Osteoblast (primary cell): ENCODE measurements at places on chromosomes 11 and 22.

GRCh38 chr11:57482782-57483561 lies 22.6 kb downstream of the RTN4RL2 start:
- peak; percentile 96 for DNase-seq

DNA sequence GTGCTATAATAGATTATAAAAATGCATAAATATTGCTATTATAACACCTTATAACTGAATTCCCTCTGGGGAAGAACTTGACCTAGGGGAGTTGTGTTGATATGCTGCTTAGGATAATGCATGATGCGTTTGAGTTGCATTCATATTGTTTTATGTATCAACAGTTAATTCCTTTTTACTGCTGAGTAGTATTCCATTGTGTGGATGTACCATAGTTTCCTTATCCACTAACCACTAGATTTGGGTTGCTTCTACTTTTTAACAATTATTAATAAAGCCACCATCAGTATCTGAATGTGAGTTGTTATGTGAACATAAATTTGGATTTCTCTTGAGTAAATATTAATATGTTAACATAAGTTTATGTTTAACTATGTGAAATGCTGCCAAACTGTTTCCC lies 19.7 kb upstream of the LRRC4C start:
- no peak for DNase-seq

DNA sequence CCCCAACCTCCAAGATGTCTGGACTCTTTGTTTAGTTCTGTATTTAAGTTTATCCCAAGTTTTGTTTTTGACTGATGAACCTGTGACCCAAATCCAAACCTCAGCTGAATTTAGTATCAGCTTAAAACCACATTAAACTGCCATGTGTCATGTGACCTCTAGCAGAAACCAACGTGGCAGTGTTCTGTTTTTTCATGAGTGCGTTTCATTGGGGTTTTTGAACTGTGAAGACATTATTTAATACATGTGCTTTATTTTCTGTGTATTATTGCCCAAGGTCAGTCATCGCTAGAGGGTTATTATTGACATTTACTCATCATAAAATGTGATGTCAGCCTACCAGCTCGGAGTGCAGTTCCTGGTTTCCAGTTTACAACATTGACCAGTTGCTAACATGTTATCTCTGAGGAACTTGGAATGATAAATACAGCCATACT lies 1.8 kb downstream of the TLCD5 start:
- DNase-seq = peak; percentile 72

DNA sequence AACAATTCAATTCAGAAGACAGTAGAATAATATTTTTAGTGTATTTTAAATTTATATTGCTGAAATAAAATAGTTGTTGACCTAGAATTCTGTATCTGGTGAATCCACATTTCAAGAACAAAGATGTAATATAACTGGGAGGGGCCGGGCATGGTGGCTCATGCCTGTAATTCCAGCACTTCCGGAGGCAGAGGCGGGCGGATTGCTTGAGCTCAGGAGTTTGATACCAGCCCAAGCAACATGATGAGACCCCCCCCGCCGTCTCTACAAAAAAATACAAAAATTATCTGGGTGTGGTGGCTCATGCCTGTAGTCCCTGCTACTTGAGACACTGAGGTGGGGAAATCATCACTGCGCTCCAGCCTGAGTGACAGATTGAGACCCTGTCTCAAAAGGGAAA lies 72.6 kb downstream of the CD82 start:
- DNase-seq = no peak

GRCh38 chr11:32421992-32422391 lies 13.3 kb downstream of the WT1 start:
- DNase-seq = no peak

DNA sequence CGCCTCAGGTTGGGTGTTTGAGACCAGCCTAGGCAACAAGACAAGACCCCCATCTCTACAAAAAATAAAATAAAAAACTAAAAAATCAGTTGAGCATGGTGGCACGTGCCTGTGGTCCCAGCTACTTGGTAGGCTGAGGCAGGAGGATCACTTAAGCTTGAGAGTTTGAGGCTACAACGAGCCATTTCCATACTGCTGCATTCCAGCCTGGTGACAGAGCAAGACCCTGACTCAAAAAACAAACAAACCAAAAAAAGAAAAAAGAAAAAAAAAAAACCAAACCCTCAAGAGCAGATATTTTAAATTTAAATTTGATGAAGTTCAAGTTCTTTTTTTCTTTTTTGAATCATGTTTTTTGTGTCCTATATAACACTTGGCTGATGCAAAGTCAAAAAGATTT lies 7.2 kb upstream of the CCDC83 start:
- DNase-seq = no peak

GRCh38 chr11:103297900-103298299 lies 188.7 kb downstream of the DYNC2H1 start:
- no peak for DNase-seq

GRCh38 chr22:19175602-19176174 lies 2.8 kb downstream of the SLC25A1 start:
- DNase-seq = peak; percentile 25

GRCh38 chr11:117273550-117274289 lies 17.4 kb upstream of the BACE1-AS start:
- DNase-seq = peak; percentile 84

GRCh38 chr11:65246506-65246905 lies 15.3 kb upstream of the POLA2 start:
- DNase-seq = no peak

DNA sequence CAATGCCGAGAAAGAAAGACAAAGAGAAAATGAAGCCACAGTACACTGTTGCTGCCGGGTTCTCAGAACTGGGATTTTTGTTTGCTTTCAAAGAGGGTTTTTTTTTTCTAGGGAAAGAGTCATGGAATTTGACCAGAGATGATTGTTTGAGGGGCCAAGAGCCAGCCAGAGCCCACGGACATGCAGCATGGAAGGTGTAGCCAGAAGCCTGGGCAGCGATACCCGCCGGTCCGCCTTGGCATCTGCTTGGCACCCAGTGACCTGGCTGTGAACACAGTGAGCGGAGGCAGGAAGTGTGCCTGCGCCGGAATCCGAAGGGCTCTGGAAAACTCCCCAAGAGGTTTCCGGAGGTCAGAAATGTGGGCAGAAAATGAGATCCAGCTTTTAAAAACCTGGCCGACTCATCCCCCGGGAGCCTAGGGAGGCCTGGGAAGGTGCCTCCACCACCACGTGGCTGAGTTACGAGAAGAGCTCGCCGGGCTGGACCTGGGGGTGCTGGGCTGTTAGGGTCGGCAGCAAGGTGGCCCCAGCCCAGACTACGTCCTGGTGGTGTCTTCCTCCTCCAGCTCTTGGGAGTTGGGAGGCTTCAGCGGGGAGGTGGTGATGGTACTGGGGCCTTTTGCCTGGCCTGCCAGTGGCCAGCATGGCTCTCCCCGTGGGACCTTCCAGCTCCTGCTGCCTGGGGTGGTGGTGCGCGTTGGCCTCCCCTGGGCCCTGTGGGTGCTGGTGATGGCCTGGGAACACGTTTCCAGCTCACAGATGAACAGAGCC lies 61.6 kb upstream of the PPARA start:
- DNase-seq = peak; percentile 91

DNA sequence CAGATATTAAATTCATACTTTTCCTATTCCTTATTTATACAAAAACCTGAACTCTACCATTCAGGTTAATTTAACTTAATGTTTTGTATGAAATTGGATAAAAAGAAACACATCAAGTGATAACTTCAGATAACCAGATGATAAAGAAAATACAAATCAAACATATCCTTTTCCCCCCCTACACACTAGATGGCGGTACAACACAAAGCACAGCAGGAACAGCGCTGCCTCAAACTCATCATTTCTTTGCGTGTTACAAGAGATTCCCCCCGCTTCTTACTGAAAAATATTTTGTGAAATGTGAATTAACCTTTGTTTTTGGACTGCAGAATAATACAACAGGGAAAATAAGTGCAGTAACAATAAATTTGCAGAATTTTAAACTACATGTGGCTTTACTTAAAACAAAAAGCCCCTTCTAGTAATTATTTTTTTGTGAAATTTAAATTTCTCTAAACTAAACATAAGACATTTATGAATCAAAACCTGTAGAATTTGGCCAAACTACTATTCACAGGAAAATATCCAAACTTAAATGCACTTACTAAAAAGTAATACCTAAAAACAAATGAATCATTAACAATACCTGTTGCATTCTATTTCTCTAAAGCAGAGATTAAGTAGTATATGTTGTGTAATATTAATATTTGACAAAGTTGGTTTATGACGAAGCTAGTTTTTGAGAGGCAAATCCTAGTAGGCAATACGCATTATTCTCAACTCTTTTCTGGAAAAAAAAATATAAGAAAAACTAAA lies 74.4 kb downstream of the ARHGAP32 start:
- no peak for DNase-seq

- DNase-seq = peak; percentile 80
These were observed 31.6 kb upstream of the MYH9 start for GRCh38 chr22:36419177-36419911.

DNA sequence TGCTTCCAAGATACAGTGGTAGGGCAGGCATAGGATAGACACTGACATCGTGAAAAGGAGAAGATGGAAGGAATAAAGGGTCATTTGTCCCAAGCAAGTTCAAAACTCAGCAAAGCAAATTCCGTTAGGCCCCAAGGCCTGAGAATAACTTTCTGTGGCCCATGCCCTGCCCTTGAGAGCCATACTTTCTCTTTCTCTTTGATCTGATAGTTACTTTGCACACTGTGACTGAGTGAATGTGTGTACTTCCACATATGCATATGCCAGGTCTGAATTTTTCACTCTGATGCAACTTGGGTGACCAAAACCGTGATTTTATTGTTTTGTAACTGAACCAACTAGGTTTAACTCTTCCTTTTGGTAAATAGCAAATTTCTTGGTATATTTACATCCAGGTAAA lies 371.5 kb downstream of the RAB38 start:
- DNase-seq = no peak

GRCh38 chr11:34654483-34655334 lies 33.8 kb downstream of the EHF start:
- no peak for DNase-seq

DNA sequence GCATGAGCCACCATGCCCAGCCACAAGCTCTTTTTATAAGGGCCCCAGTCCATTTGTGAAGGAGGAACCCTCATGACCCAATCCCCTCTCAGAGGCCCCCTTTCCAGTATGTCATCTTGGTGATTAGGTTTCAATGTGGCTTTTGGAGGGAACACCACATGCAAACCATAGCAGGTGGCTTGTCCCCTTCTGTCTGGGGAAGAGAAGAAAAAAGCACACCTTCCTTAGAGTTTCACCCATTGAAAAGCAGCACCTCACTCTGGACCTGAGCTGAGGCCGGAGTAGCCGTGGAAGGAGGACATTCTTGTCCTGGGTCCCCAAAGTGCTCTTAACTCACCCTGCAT lies 25.4 kb downstream of the NEAT1 start:
- no peak for DNase-seq

- DNase-seq = peak; percentile 51
These were observed 1.6 kb downstream of the KMT5B start for GRCh38 chr11:68211546-68211945.

DNA sequence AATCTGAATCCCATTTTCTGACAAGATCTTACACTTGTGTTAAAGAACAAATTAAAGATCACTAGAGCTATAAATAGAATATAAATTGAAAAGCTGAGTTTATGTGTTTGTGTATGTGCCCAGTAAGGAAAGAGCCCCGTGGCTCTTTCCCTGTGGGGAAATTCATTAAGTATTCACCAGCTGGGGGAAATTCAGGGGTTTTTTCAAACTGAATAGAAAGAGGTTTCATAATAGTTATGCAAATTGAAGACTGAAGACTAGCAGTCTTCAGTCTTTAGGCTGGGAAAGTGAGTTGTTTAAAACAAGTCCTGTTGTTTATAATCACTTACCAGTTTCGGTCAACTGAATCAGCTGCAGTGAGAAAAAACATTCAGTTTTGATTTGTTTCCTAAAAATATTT lies 11.3 kb upstream of the MS4A7 start:
- DNase-seq = no peak

GRCh38 chr11:11998091-11998781 lies 10.2 kb downstream of the DKK3 start:
- peak; percentile 90 for DNase-seq

DNA sequence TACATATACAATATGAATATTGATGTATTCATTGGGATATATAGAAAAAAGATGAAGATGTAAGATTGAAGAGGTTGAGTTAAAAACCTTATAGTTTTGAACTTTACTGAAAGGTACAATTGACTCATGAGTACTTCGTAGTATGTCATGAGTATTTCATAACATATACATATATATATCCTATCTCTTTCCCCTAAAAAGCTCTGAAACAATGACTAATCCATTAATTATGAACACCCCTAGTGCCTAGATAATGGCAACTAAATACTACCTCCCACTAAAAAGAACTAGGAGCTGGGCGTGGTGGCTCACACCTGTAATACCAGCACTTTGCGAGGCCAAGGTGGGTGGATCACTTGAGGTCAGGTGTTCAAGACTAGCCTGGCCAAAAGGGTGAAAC lies 31.5 kb downstream of the SLC35F2 start:
- DNase-seq = no peak

GRCh38 chr11:106208760-106209159 lies 131.3 kb downstream of the AASDHPPT start:
- no peak for DNase-seq

- peak; percentile 97 for DNase-seq
These were observed 4.5 kb upstream of the CREB3L1 start for GRCh38 chr11:46272816-46273427.

DNA sequence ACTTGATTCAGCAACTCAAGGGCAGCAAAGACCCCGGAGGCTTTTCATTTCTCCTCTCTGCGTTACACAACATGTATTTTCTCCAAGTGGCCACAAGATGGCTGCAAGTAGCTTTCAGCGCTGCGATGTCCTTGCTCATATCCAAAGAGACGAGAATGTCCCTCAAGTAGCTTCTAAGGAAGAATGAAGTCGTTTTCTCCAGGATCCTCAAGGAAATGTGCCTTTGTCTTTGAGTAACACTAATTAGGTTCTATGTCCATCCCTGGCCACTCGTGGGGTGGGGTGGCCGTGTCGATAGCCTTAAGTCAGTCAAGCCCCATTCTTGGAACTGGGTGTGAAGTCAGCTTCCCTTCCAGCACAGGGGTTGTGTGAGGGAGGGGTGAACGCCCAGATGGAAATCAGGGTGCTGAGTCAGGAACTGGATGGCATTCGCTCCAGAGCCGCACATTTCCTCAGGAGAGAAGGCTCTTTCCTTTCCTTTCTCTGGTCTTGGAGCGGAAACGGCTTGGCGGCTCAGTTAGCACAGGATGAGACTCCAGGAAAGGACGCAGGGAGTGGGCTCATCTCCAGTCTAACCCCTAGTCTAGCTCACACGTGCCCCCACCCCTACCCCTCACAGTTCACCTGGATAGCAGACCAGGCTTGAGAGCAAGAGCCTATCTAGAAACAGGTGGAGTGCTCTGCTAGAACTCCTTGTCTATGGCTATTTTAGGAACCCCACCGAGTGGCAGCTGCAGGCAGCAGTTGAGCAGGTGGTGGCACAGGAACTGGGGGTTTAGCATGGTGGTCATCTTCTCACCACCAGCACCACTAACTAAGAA lies 44.3 kb downstream of the NNMT start:
- DNase-seq = no peak

GRCh38 chr11:71929491-71929890 lies 645 bp downstream of the RNF121 start:
- no peak for DNase-seq

GRCh38 chr11:73420136-73420535 lies 43.9 kb downstream of the RELT start:
- DNase-seq = no peak

- peak; percentile 96 for DNase-seq
These were observed 237.5 kb downstream of the MIAT start for GRCh38 chr22:26894766-26895485.
